Nucleus accumbens (tissue), 56 donors: ENCODE measurements at places on chromosomes 3 and 15.

DNA sequence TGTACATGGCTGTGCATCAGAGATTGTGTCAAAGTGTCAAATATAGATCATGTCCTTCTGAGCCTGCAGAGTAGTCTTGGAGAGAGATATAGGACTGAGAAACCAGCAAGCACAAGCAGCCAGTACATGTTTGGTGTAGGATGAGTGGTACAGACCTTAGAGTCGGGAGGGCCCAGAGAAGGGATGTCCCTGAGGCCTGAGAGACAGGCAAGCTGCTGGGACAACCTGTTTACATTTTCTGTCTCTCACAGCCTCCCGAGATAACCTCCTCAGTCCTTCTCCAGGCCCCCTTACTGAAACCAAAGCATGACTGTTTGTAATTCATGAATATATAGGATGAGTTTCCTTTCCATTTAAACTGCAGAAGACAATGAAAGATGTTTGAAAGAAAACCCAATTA lies 182.4 kb upstream of the STT3B start:
- no peak for DNase-seq

DNA sequence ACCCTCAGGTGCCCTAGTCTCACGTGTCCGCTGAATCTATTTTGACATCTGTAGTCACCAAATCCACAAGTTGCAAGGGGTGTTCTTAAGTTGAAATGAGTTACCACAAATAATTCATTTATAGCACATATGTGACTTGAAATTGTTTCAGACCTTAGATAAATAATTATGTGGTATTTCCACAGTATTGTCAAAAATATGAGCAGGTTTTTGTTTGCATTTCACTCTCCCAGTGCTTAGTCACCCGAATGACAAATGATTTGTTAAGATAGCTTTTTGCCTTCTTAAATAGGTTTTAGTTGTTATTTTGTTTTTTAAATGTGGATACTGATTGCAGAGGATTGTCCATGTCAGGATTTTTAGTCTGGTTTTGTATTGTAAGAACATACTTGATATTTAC lies 2.6 kb downstream of the MFSD1 start:
- no peak for DNase-seq

GRCh38 chr3:183032880-183033555 lies 52.7 kb upstream of the DCUN1D1 start:
- DNase-seq: no peak

DNA sequence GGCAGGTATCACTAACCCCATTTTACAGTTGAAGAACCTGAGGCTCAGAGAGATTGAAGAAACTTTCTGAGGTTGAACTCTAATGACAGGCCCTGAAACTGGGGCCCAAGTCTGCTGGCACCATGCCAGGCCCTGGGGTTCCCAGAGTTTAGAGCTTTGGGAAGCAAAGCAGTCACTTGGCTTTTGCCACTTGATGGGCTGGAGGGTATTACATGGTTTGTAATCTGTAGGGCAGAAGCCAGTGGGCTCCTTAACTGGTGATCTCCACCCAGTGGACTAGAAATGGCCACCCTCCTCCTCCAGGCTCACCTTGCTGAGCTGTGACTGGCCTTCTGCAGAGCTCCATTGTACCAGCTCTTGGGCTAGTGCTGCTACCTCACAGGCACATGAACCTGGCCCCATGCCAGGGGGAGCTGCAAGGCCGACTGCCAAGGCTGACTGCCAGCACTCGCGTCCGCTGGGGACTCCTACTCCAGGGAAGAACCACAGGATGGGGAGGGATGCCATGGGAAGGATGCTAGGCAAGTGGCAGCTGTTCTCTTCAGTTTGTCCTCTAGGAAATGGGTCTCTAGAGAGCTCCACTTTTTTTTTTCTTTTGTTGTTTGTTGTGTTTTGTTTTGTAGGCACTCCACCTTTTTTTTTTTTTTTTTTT lies 104.8 kb downstream of the ETFA start:
- peak; percentile 60 for DNase-seq

GRCh38 chr15:99630607-99631131 lies 64.9 kb downstream of the MEF2A start:
- no peak for DNase-seq

GRCh38 chr15:58115692-58116091 lies 22.5 kb upstream of the AQP9 start:
- no peak for DNase-seq

DNA sequence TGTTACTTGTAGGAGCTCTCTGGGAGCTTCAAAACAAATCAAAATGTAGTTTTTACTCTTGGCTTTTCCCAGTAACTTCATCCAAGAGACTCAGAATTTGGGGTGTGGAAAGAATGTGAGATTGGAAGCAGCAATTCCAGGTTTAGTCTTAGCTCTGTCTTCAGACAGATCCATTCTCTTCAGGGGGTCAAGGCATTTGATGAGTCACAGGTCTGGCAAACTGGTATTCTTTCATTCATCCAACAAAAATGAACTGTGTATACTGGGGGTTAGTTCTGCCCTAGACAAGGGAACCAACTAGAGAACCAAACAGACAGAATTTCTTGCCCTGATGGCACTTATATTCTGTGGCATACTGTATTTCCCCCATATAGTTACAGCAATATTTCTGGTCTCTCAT lies 36.3 kb upstream of the CADPS start:
- no peak for DNase-seq

- no peak for DNase-seq
Measured at GRCh38 chr15:65904301-65904700, 35.0 kb downstream of the RAB11A start.

GRCh38 chr3:52775877-52776276 lies 1.5 kb upstream of the ITIH1 start:
- no peak for DNase-seq

GRCh38 chr3:197356275-197356674 lies 57.9 kb upstream of the DLG1 start:
- DNase-seq: peak; percentile 48

GRCh38 chr15:43516185-43516584 lies 1.2 kb upstream of the MAP1A start:
- no peak for DNase-seq

DNA sequence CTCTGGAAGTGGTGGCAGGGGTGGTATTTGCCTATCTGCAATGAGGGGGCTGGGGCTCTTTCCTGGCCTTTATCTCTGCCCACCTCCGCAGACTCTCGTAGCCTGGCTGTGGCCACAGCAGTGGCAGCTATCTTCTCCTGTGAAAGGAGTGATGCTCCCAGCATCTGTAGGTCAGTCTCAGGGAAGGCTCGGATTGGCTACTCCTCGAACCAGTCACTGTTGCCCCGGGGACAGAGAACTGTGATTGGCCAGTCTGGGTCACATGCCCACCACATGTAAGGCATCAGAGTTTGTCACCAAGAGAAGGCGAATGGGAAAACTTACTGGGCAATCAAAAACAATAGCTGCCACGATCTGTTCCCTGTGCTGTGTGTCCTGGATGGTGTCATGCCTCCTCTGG lies 30.1 kb upstream of the FGD5 start:
- no peak for DNase-seq

DNA sequence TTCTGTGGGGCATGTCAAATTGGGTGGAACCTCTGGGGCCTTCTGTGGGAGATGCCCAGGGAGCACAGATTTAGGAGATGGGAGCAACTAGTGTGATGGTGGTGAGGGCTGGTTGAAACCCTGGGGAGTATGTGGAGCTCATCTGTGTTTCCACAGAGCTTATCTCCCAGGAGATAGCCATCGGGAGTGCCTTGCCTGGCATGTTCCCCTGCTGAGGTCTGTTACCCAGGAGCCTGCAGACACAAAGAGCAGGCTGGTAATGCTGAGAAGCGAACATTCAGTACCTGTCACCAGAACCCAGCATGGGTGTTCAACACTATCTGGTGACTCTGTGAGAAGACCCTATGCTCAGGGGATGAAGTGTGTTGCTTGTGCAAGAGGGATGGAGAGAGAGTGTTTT lies 85.0 kb downstream of the CLSTN2 start:
- no peak for DNase-seq

DNA sequence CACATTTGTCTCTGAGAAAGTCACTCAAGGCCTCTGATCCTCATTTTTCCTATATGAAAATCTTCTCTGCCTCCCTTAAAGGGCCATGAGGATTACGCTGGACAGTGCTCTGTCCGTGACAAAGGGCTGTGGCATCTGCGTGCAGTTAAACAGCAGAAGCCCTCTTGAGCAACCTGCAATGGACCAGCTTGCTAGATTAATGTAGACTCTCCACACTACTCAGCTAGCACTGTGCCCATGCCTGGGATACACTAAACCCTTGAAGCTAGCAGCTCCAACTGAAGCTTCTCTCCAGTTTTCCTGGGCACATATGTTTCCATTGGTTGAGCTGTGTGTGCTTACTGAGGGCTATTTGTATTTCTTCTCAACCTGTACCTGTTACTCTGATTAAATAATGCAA lies 303.8 kb downstream of the RPLP1 start:
- DNase-seq: no peak

DNA sequence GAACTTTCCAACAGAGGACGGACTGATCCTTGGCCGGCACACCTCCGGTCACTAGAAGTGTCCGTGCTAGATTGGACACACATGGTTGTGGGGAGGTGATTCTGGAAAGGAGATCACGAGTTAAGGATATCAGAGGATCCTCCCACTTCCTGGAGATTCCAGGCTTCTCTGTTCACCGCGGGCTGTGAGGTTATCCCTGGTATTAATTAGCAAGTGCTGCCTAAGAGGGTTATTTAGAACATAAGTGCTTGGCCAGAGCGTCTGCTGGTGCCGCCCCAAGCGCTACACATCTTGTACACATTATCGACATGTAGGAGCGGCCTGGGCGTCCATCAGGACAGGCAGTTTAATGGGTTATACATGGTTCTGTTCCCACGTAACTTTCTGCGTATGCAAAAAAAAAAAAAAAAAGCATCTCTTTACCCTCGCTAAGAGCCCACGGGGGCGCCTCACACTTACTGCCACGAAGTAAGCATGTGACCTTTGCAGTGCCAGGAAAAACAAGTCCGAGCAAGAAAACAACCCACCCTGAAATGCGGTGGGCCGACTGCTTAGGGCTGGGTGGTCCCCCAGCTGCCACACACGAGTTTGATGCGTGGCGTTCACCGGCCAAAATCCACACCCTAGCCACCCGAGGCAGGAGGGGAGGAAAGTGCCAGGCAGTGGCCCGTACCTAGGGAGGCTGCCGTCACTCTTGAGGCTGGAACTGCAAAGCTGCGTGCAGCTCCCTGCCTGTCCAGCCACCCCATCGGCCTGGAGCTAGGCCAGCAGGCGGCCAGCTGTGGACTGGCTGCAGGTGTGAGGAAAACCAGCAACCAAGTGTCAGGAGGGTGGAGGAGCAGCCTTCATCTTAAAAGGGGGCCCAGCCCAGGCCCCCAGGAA lies 78.0 kb downstream of the CPN2 start:
- DNase-seq: no peak
